Motor neuron (in vitro differentiated cells): ENCODE measurements at places on chromosomes 5 and 9. TPM values are rescaled to one million over a fixed set of nuclear protein-coding genes. Genes with fewer than 3 reads are reported as not detected.

Gene CCDC171
- total RNA-seq: 5.1 and 11.9 TPM in 2 replicates

Gene IL5
- total RNA-seq: not detected in 2 replicates

Gene PCDHA4
- 1.3 and 3.2 TPM in 2 replicates for total RNA-seq

Gene TRIM36
- total RNA-seq: 57.9 and 58.1 TPM in 2 replicates

Gene PCDHB6
- total RNA-seq: 2.8 and 2.9 TPM in 2 replicates

Gene GFI1B
- total RNA-seq: 0.09 and 0.41 TPM in 2 replicates

Gene ARL10
- total RNA-seq: 15.0 and 16.4 TPM in 2 replicates
